GOT3 (cell line): ENCODE measurements at places on chromosomes 3 and 15.

- no peak for DNase-seq
Observed at GRCh38 chr15:55819397-55820034, 76.6 kb upstream of the PRTG start.

DNA sequence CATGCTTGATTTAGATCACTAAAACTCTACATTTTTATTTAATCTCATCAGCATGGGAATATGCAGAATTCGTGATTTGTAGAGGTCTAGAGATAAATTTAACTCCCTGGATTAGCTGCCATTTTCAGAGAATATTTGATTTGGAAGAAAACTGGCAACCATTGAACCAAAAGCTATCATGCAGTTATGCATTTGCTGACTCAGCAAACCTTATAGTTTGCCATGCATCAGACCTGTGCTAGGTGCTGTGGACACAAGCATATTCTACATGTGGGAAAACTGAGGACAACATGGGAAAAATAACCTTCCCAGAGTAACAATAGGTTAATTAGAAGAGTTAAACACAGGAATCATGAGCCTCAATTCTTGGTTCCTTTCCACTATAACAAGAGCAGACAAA, 54.7 kb upstream of the TP63 start:
- no peak for DNase-seq

DNA sequence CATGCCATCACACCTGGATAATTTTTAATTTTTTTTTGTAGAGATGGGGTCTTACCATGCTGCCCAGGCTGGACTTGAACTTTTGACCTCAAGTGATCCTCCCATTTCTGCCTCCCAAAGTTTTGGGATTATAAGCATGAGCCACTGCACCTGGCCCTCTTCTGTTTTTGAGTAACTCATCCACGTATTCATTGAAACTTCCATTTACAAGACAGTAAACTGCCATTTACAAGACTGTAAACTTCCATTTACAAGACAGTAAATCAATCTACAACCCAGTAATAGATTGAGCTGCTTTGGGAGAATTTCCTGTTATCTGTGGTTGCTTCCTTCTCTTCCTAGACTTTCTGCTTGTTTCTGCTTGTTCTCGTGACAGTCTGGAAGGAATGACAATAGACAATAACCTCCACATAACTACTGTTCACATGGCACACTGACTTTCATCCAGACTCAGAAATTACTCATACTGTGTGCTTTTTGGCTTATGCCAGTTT, 114.7 kb upstream of the CCNL1 start:
- DNase-seq = no peak

GRCh38 chr15:91348752-91349500, 248.9 kb downstream of the SV2B start:
- no peak for DNase-seq

- no peak for DNase-seq
Observed at GRCh38 chr3:87206070-87206469, 21.0 kb upstream of the CHMP2B start.

DNA sequence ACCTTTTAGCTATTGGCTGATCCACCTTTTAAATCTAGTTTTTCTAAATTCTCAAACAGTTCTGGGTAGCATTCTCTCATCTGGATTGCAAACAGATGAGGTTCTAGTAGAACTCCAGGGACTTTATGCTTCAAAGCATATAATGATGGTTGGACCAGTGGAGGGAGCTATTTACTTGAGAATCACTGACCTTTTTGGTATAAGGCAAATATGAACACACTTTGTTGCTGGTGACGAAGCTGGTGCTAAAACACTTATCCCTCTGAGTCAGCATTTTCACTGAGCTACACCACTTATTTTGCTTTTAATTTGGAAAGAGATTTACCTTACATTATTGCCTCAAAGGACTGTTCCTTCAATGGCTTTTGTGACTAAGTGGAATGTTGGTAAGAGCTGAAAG, 58.6 kb upstream of the SLITRK3 start:
- DNase-seq = no peak

GRCh38 chr3:117059067-117059955, 349.7 kb downstream of the TUSC7 start:
- DNase-seq = no peak

DNA sequence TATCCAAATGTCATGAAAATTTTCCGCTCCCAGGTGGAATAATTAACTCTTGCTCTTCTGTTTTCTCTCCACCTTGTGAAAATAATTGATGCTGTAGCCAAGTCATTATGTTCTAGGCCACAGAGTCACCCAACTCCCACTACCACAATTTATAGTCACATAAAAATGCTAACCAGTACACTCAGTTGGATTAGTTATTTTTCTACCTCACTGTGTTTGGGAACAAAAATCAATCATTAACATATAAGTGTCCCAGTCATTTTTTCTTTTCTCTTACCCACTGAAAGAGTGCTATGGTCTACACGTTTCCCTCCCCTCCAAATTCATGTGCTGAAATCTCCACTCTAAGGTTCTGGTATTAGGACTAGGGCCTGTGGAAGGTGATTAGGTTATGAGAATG, 255.6 kb upstream of the LMCD1 start:
- no peak for DNase-seq

- DNase-seq = no peak
Observed at GRCh38 chr3:155313300-155313699, 19.8 kb upstream of the STRIT1 start.

DNA sequence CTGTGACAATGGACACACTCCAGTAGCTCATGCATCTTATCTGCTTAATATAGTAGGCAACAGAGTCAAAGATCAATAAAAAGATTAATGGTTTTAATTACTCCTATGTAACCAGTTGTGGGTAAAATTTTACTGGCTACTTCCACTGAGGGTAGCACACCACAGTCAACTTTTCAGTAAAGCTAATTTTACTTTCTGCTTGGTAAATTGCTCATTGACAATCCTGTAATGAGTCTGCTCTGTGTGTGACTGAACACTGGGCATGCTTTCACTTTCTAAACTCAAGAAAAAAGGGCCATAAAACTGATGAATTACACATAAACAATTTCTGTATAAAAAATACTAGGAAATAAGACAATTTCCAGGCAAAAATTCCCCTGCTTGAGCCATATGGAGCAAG, 838.3 kb downstream of the VGLL3 start:
- no peak for DNase-seq

DNA sequence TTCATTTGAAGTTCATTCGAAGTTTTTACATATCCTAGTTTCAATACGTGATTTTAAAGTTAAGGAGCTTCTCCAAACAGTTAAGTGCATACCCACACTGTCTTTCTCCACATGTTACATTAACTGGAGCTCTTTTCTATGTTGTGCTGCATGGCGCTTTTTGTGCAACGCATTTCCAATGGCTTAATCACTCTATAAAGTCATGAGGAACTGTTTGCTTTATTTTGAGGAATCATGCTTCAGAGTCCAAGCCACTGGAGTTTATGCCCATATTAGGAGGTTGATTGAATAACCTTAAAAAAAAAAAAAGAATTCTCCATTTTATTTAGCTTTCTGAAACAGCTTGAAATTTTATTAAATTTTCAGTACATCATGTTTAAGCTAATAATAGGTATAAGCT, 109.4 kb upstream of the MBNL1 start:
- DNase-seq = no peak

DNA sequence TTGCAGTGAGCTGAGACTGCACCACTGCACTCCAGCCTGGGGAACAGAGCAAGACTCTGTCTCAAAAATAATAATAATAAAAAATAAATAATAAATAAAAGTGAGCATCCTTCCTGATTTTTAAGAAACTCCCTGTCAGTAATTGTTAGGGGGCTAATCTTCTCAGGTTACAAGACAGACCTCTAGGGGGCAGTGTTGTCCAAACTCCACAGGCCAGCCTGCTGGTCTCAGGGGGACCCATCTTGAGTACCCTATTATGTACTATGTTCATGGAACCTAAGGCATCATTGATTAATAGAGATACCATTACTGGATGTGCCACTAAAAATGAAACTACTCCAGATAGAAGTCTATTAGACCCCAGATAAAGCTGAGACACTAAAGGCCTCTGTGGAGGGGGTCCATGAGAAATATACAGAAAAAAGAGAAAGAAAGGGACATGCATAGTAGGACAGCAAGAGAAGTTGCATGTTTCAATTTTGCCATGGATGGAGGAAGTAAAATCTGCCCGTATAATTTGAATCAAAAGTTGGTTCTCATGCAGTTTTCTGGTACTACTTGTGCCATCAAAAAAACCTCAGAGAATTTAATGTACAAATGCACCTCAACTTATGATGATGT, 85.5 kb upstream of the CDV3 start:
- DNase-seq = no peak
